ENCODE measurements at places on chromosomes 16 and 17. TPM values are rescaled to one million over a fixed set of nuclear protein-coding genes. Genes with fewer than 3 reads are reported as not detected.

Gene ATF7IP2
- 4.8 TPM for total RNA-seq

Gene RBL2
- total RNA-seq: 28.5 TPM

Gene SOX8
- not detected for total RNA-seq

Gene CYGB
- total RNA-seq: not detected

Gene KRT20
- total RNA-seq: not detected

Gene LPO
- total RNA-seq: not detected

Gene RAB37
- total RNA-seq: not detected

GRCh38 chr16:23523876-23524385 is 13.6 kb upstream of the GGA2 start:
- no peak for DNase-seq

DNA sequence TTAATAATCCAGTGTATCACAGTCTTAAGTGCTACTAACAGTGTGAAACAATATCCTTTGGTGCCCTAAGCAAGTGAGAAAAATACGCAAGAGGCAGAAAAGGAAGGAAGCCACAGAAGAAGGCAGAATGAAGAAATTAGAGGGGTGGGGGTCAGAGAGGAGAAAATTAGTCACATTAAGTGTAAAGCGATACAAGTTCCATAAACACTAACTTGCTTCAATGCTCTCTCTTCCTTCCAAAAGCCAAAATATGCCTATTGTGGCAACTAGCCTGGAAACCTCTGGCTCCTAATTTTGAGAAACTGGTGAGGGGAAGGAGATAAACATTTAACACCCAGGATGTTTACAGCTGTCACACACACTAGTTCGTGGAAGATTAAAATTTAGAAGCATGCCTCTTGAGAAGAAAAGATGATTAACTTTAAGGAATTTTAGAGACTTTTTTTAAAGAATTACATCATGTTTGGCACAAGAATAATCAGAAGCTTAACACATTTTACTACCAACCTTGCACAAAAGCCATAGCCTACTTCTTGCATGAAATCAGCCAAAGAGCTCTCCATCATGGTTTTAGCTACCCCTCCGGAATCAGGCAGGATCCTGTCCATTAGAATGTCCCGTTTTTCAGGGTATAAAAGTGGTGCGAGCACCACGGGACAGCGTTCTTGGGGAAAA is 44.7 kb downstream of the CNOT1 start:
- no peak for DNase-seq

DNA sequence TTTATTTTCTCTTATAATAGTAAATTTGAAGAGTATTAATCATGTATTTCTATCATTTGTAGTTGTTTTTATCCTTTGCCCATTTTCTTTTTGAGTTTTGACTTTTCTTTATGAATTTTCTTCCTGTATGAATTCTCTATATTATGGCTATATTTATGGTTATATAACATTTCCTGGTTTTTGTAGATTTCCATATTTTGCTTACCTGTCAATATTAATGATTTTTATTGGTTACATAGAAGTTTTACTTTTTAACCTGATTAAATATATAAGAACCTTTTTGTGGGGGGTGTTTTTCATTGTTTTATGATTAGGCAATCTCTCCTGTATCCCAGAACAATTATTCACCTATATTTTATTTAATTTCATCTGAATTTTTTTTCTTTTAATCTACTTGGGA is 93.2 kb downstream of the AATF start:
- DNase-seq: no peak

DNA sequence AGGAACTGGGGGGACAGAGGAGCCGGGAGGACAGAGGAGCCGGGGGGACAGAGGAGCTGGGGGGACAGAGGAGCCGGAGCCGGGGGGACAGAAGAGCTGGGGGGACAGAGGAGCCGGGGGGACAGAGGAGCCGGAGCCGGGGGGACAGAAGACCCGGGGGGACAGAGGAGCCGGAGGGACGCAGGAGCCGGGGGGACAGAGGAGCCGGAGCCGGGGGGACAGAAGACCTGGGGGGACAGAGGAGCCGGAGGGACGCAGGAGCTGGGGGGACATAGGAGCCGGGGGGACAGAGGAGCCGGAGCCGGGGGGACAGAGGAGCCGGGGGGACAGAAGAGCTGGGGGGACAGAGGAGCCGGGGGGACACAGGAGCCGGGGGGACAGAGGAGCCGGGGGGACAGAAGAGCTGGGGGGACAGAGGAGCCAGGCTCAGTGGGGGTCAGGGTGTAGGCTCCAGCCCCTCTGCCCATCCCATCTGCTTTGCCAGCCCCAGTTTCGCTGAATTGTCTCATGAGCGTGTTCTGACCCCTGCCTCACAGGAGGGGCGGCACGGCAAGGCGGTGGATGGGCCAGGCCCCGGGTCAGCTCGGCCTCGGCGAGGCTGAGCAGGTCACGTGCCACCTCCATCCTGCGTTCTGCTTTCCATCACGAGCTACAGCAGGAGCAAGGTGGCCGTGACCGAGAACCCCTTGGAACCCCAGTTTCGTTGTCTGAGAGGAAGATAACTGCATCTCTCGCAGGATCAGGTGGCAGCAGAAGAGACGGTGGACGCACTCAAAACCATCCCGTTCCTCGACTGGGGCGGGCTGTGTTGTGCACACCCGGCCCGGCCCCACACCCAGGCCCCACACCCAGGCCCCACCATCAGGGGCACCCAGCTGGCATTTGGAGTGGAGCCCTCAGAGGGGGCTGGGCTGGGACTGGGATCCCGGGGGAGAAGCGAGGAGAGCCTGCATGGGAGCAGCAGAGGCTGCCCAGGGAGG is 26.1 kb upstream of the CBFA2T3 start:
- no peak for DNase-seq

- no peak for DNase-seq
Observed at GRCh38 chr17:50440172-50440837, 14.3 kb downstream of the ACSF2 start.

DNA sequence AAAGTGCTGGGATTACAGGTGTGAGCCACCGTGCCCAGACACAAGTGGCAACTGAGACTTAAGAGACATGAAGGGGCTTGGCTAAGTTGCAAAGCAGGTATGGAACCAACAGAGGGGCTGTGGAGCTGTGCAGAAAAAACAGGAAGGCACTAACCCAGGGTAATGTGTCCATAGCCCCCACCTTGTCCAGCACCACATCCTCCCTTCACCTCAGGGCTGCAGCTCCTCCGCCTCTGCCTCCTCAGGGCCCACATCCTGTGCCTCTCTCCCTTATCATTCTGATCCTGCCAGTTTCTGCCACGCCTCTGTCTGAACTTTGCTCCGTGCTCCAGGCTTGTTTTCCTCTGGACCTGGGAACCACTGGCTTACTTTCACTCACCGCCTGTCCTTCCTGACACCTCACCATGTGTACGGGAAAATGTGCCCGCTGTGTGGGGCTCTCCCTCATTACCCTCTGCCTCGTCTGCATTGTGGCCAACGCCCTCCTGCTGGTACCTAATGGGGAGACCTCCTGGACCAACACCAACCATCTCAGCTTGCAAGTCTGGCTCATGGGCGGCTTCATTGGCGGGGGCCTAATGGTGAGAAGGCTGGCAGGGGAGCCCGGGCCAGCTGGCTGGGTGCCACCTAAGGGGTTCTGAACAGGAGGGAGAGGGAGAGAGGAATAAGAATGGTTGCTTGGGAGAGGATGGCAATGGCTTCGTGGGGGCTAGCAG is at the start of gene TM4SF5:
TSS of gene TM4SF5 (plus strand) at position 368 of the 716 bp plus-strand sequence. CDS start at position 405, 37 bp downstream.
- no peak for DNase-seq

DNA sequence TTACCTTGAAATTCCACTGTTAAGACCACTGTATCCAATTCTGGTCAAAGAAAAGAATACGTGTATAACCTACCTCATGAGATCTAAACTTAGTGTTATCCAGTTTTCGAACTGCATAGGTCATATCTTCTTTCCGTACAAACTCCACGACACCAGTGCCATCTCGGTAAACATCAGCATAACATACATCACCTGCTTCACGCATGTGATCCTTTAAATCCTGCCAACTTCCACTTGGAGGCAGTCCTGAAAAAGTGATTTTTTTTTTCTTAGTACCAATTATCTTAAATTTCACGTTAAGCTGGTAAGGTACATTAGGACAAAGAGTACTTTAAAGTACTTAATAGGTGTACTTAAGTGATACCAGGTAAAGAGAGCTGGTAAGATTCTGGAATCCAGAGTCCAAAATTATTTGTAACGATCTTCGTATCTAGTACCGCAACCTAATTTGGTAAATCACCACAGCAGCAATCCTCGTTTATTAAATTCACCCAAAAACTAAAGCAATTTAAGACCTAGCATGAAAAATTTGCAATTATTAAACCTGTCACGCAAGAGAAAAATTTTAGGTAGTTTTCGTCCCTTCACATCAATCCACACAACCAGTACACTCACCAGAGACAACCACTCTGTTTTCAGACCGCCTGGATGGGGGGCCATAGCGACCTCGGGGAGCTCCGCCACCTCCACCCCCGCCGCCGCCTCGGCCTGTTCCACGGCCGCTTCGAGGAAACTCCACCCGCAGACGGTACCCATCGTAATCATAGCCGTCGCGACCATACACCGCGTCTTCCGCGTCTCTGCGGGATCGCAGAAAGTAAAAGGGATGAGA is 1.1 kb downstream of the SRSF1 start:
- no peak for DNase-seq

GRCh38 chr16:84513666-84514065 is 9.2 kb upstream of the MEAK7 start:
- no peak for DNase-seq

DNA sequence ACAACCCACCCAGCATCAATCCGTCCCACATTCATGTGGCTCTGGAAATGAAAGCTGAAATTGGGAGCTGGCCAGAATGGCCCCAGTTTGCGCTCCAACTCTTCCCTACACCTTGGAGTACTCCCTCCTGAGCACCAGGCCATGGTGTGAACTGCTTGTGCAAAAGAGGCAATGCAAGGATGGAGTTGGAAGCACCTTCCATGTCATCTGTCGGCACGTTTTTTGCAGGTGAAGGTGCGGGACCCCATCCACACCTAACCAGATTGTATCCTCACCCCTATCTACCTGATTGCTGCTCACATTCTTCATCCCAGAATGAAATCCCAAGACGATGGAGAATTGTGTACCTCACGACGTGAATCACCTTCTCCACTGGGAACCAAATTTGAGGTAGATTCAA is 136.6 kb upstream of the WSB1 start:
- no peak for DNase-seq

DNA sequence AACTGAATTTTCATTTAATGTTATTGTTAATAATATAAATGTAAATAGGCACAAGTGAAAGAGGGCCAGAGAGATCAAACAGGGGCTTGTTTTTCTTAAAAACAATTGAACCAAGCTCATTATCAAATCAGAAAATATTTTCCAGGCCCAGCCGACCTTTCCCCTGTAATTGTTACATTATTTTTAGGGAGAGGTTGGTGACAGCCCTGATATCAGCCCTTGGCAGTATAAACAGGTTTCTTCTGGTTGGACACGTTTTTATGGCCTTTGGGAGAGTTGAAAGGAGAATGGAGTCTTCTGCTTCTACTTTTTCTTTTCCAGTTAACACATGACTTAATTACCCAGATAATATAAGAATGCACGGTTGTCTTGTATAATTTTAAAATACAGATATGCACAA is 40.0 kb upstream of the COQ7 start:
- no peak for DNase-seq

- DNase-seq: no peak
Observed at GRCh38 chr16:4520913-4521312, 17.7 kb downstream of the CDIP1 start.

DNA sequence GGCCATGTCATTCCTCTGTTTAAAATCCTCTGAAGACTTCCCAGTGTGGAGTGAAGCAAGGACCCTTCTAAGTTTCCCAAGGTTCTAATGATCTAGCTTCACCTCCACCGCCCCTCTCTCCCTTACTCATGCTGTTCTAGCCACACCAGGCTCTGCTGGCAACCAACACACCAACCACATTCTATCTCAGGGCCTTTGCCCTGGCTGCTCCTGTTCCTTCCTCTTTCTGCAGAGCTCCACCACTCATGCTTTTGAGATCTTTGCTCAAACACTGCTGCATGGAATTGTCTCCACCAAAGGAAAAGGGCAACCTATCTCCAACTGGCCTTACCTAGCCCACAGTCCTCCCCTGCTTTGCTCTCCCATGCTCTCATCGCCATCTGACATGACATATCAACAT is 128.7 kb downstream of the XYLT1 start:
- no peak for DNase-seq

DNA sequence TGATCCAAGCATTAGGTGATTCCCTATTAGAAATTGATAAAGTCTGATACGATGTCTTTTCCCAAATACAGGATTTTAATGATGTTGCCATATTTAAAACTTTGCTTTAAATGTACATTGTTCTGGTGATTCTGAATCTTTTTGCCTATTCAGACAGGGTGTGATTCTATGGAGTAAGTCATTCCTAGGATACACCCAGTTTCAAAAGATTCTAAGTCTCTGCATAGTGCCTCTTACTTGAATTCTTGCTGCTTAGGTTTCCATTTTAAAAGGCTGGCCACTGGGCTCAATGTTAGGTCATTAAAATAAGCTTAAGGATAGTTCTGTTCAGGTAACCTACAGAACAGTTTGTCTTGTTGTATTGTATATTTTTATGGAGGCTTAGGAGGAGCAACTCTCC is 22.0 kb upstream of the ARL2BP start:
- DNase-seq: no peak

DNA sequence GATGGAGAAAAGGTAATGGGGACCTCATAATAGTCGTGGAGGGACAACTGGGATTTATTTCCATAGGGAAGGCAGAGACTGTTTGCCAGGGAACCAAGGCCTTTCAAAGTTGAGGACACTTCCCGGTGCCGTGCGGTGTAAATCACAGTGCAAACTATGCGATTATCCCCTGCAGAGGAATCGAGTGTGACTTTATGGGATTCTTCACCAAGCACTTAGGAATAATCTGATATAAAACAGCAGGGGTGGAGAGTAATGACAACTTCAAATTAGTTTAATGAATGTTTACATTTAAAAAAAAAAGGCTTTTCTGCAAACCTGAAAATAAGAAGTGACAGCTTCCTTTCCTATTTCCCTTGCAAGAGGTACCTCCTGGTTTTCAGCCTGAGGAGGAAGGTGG is 538.2 kb downstream of the MAF start:
- DNase-seq: no peak

DNA sequence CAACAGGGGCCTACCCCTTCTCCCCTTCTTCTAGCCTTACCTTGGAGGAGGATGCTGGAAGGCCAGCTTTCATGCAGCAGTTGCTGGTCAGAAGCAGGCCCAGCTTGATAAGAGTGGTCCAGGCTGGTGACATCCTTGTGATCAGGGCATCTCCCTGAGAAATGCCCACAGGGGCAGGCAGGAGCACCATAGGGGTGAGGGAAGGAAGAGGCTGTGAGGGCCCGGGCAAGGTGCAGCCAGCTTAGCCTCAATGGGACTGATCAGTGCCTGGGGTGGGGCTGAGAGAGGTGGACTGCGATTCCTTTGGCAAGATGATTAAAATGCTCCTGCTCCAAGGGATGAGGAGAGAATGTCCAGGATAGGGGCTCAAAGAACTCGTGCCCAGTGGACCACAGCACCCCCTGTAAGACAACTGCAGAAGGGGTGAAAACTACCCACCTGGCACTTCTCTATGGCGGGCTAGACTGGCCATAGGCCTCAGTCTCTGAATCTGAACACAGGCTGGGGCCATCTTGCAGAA is 9.5 kb upstream of the GALK1 start:
- no peak for DNase-seq

- no peak for DNase-seq
Observed at GRCh38 chr16:47026492-47026891, 53.0 kb upstream of the DNAJA2 start.

- peak; percentile 77 for DNase-seq
Observed at GRCh38 chr17:12765548-12765947, 23.8 kb upstream of the ARHGAP44 start.

GRCh38 chr16:30744183-30744582 is 4.0 kb upstream of the PHKG2 start:
- no peak for DNase-seq

- no peak for DNase-seq
Observed at GRCh38 chr17:37284191-37284590, 91.6 kb upstream of the C17orf78 start.

- DNase-seq: no peak
Observed at GRCh38 chr17:73498176-73498575, 146.1 kb downstream of the SDK2 start.

Measured in MCF 10A (cell line).